ENCODE measurements at places on chromosomes 6 and 20.

DNA sequence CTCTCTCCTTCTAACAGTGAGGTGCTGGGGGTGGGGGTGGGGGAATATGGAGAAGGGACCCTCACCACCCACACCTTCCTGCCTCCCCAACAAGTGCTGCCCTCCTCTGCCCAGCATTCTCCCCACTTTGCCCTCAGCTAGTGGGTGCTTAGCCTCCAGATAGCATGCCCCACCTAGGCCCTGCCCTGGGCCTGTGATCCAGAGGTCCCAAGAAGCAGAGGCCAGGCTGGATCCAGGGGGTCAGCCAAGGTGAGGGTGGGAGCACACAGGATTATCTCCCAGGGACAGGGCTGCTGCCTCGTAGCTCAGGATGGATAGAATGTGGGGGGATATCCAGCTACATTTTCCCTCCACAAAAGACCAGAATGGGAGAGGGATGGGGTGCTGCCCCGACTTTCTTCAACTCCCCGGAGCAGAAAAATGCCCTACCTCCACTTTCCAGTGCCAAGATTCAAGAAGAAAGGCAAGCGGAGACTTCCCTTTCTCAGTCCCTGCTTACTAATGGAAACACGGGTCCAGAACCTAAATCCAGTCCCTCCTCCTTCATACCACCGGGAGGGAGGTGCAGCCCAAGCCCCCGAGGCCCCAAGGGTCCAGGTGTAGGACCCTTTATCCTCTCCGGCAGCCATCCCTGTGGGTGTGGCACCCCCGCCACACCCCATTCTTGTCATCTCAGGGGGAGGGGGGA lies 987 bp downstream of the ADISSP start:
- DNase-seq: no peak

- no peak for DNase-seq
Measured at GRCh38 chr6:3759646-3760232, 8.2 kb upstream of the PXDC1 start.

DNA sequence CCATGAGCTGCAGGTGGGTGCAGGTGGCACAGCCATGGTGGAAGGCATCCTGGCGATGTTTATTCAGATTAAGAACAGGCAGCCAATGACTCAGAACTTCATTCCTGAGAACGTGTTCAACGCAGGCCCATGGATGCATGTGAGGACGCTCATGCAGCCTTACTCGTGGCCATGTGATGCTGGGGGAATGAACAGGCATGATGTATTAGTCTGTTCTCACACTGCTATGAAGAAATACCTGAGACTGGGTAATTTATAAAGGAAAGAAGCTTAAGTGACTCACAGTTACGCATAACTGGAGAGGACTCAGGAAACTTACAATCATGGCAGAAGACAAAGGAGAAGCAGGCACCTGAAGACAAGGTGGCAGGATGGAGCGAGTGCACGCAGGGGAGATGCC lies 146.6 kb downstream of the RNASET2 start:
- no peak for DNase-seq

- no peak for DNase-seq
Measured at GRCh38 chr6:138307352-138307751, 70.4 kb upstream of the SMIM28 start.

DNA sequence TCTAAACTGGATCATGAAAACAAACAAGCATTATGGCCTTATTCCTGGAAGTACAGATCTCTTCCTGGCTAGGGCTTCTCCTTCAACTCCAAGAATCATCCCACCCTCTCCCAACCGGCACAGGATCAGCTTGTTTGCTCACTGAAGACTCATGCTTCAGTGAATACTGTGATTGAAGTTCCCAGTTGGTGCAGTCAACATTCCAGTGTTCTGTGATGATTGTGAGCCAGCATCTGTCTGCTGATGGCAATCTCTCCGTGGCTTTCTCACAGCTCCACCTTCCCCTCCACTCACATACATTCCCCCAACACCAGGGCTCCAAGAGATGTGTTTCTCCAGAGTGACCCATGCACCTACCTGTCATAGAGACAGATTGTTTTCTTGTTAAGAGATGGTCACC lies 421.3 kb upstream of the BTBD3 start:
- no peak for DNase-seq

DNA sequence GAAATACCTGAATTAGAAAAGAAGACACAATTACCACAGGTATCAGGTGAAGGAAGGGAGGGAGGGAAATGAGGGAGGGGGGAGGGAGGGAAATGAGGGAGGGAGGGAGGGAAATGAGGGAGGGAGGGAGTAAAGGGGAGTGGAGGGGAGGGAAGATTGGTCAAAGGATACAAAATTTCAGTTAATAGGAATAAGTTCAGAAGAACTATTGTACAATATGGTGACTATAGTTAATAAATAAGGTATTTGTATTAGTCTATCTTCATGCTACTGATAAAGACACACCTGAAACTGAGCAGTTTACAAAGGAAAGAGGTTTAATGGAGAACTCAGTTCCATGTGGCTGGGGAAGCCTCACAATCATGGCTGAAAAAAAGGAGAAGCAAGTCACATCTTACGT lies 185.7 kb downstream of the EYA2 start:
- DNase-seq: no peak

GRCh38 chr20:20092827-20093226 lies 40.5 kb downstream of the CFAP61 start:
- DNase-seq: no peak

GRCh38 chr20:61449916-61450315 lies 197.9 kb downstream of the CDH4 start:
- no peak for DNase-seq

DNA sequence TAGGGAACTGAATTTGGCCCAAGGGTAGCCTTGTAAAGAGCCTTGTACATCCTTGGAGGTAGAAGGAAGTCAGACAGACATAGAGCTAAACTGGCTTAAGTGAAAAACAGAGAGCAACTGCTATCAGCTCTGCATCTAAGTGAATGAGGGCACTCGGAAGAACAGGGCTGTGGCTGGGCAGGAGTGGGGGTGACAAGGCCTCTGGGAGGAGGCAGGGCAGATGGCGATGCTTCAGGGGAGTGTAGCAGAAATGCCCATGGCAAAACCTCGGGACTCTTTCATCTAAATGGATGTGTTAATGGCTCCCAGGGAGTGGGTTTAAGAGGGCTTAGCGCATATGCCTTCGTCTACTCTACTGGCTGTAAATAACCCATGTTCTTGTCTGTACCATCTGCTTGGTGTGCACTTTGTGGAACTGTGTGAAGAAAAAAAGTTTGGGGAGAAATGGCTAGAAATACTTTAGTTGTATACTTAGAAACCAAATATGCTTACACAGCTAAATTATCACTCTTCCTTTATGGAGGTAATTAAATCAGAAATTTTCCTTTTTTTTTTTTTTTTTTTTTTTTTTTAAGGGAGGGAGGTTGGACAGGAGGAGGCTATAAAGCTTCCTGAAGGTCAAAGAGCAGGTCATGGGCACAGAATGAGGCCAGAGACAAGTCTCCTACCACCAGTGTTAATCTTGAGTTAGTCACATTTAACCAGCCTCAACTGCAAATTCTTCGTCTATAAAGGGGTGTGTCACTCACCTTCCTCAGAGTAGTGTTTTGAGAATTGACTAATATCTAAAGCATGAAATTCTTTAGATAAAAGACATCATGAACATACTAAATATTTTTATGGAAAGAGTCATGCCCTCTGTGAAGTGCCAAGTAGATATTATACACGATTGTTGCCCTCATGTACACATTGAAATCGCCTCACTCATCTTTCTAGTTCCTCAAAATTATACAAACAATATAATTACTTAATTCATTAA lies 60.9 kb downstream of the FYN start:
- DNase-seq: no peak

DNA sequence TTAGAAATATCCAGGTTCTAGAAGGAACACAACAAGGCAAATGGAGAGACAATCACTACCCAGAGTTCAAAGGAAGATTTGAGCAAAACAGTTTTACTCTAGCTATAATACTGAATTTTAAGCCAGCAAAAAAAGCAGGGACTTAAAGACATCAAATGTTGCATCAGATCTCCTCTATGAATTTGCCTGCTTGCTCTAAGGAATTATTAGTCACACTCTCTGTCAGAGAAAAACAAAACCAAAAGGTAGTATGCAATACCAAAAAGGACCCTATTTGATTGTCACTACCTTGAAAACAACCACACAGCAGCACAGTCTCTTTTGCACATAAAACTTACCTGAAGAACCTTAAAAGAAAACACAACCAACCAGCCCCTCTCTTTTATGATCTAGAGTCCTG lies 46.3 kb downstream of the BTBD9 start:
- no peak for DNase-seq

- no peak for DNase-seq
Measured at GRCh38 chr20:50605136-50605535, 86.2 kb downstream of the RIPOR3 start.

- no peak for DNase-seq
Measured at GRCh38 chr6:167047554-167047953, 48.4 kb downstream of the CEP43 start.

- no peak for DNase-seq
Measured at GRCh38 chr6:34021554-34022190, 124.2 kb downstream of the GRM4 start.

- no peak for DNase-seq
Measured at GRCh38 chr6:45558858-45559257, 181.1 kb upstream of the SUPT3H start.

GRCh38 chr6:163132050-163132750 lies 282.3 kb upstream of the QKI start:
- DNase-seq: no peak

DNA sequence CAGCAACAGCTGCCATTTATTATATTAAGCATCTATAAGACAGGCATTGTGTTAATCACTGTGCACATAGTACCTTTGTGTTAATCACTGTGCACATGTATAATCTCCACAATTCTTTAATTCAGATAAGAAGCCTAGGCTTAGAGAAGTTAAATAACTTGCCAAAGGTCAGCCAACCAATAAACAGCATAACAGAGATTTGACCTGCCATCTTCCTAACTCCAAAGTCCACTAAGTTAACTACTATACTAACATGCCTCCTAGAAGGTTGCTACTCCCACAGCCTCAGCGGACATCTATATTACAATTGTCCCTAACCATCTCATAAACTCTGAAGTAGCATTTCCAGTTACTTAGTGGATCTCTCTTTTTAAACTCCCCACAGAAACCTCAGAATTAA lies 3.7 kb downstream of the BTBD9 start:
- DNase-seq: no peak

DNA sequence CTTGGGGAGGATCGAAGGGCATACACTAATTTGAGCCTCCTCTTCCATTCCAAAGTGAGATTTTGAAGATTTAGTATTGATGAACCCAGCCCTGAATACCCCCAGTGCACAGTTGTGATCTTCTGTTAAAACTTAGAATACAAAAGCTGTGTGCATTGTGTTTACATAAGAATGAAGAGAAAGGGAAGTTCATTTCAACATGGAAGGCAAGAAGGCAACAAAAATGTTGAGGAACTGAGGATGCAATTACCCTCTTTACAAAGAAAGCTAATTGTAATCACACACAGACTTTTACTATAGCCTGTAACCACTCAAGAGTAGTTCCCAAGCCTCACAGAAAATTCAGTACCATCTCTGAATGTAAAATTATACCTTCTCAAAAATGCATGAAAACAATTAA lies 49.3 kb downstream of the GFOD1 start:
- DNase-seq: no peak

- DNase-seq: no peak
Measured at GRCh38 chr20:50333812-50334211, 143.2 kb downstream of the CEBPB start.

- DNase-seq: no peak
Measured at GRCh38 chr20:3383878-3384495, 23.5 kb downstream of the DNAAF9 start.

DNA sequence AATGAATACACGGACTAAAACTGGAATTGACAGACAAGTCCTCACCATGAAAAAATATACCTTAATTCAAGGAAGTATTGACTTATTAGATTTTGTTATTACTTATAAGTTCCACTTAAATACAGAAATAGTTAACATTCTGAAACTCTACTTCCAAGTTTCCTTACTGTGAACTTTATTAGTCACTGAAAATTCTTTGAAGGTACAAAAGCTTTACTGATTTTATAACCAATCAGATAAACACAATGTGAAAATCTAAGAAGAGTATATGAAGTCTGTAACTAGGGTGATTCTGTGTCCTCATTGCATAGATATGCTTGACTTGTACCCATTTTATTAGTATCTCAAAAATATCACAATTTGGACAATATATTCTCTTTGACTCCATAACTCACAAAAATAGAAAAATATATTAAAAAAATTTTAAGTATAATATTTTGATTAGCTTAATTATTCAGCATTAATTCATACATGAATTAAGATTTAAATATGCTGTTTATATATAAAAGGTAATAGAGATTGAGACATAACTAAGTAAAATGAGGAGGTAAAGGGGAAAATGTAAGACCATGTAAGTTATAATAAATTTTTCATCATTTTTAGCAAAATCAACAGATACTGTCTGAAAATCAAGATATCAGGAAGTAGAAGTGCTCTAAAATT lies 6.6 kb downstream of the NAPB start:
- no peak for DNase-seq

DNA sequence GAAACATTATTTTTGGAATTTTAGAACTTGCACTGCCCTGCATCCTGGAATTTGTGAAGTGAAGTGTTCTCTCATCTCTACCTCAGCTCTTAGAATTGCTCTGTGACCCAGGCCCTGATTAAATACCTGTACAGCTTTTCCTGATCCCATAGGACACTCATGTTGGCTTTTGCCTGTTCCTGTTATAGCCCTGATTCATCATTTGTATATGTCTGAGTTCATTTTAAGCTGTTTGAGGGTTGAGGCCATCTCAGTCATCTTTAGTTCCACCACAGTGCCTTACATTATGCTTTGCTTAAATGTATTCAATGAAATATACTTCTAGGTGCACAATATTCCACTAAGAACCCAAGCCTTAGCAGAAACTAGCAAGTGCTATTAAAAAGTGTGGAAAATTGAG lies 26.4 kb downstream of the ZFAND3 start:
- no peak for DNase-seq

DNA sequence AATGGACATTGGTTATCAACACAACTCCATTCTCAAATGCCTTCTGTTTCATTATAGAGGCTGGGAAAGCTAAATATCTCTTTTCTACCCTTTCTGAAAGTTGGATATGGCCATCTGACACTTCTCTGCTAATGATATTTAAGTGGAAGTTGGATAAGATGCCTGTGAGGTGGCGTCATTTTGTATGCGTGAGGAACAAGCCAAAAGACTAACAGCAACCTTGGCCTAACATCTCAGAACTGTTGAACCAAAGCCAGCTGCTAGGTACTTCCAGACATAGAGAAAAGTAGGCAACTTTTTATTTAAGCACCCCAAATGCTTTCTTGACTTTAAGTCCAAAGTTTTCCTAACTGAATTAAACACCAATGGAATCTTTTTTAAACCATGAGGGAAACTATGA lies 708.4 kb downstream of the CD109 start:
- DNase-seq: no peak

DNA sequence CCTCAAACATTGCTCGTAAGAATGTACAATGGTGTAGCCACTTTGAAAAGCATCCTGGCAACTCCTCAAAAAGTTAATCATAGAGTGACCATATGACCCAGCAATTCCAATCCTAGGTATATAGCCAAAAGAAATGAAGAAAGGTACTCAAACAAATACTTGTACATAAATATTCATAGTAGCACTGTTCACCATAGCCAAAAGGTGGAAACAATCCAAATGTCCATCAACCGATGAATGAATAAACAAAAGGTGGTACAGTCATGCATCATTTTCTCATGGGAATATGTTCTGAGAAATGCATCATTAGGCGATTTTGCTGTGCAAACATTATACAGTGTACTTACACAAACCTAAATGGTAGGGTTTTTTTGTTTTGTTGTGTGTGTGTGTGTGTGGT lies 74.4 kb upstream of the TBC1D7 start:
- DNase-seq: no peak

Measured in hematopoietic multipotent progenitor cell treated with erythropoietin and hydrocortisone succinate and interleukin-3 and kit ligand, for 15 days (in vitro differentiated cells).